ENCODE measurements at places on chromosomes 7 and 10.

DNA sequence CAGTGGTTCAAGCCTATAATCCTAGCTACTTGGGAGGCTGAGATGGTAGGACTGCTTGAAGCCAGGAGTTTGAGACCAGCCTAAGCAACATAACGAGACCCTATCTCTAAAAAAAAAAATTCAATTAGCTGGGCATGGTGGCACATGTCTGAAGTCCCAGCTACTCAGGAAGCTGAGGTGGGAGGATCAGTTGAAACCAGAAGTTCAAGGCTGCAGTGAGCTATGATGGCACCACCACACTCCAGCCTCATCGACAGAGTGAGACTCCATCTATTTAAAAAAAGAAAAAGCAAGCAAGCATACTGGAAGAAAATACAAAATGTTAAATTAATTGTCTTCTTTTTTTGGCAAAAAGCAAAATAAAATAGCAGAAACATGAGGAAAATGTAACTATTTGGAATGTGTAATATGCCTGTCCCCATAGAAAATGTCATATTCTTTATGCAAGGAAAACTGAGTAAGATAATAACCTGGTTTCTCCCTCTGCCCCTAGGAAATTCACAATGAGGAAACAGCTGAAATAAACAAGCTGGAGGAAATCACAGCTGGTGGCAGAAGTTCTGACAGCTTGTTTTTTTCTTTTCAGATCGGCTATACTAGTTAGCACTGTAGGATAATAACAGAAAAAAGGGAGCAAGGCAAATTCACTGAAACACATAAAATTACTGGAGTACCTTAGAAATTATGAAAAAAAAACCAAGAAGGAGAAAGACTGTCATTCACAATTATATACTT, 48.5 kb downstream of the HERPUD2 start:
- DNase-seq, result no peak

- no peak for DNase-seq
Observed at GRCh38 chr10:44647877-44648542, 263.1 kb upstream of the CXCL12 start.

DNA sequence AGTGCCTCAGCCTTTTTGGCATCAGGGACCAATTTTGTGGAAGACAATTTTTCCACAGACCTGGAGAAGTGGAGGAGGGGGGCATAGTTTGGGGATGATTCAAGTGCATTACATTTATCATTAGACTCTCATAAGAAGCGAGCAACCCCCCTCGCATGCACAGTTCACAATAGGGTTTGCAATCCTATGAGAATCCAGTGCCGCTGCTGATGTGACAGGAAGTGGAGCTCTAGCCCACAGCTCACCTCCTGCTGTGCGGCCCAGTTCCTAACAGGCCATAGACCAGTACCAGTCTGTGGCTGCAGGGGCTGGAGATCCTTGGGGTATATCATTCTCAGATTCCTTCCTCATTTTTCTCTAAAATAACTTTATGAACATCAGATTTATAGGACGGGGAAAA, 50.8 kb downstream of the ATAD1 start:
- DNase-seq, result no peak

- DNase-seq, result peak; percentile 11
Observed at GRCh38 chr10:49150426-49150825, 16.6 kb upstream of the FAM170B start.

GRCh38 chr7:119007236-119007635, 782.7 kb downstream of the ANKRD7 start:
- DNase-seq, result no peak

GRCh38 chr10:86533328-86533727, 11.7 kb upstream of the WAPL start:
- no peak for DNase-seq

DNA sequence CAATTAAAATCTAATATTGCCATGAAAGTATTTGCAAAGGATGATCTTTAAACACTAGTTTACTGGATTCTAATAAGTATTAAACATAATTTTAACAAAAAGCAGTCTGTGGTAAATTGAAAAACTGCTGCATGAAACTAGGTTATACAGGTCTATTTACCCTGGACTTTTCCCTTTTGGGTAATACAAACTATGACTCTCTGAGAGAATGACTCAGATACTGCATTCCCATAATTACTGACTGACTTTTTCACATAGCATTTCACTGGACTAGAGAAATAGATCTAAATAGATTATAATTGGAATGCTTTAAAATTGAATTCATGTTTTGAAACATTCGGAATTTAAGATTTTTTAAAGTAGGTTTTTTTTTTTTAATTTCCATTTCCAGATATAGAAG, 395.7 kb downstream of the THSD7A start:
- DNase-seq, result no peak

- DNase-seq, result no peak
Observed at GRCh38 chr7:110119883-110120581, 970.9 kb upstream of the LRRN3 start.

DNA sequence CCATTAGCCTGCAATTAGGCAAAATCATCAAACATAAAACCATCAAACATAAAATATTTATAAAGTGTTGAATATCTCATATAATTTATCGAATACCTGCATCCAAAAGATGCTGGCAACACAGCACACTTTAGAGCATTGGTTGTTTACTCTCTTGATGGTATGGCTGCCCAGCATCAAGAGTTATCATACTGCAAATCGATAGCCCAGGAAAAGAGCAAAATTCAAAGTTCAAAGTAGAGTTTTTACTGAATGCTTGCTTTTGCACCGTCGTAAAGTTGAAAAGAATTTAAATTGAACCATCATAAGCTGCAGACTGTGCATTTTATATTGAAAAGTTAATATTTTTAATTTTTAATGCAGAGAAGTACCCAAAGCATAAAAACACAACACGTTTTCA, 4.2 kb upstream of the GSTO2 start:
- no peak for DNase-seq

DNA sequence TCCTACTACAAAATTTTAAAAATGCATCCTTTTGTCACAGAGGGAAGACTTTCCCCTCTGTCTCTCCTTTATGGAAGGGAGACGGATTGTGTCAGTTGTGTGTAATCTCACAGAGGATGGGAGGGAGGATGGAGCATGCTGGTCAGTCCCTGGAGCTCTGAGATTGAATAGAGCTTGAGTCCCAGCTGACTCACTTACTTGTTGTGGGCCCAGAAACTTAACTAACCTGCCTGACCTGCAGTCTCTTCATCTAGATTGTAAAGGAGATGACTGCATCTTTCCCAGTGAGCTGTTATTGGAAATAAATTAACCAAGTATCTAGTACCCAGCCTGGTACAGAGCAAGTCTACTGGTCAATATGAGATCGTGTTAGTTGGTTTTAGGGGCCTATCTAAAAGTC, 77.9 kb upstream of the ADO start:
- no peak for DNase-seq

- no peak for DNase-seq
Observed at GRCh38 chr10:72695496-72695895, 3.6 kb downstream of the MCU start.

GRCh38 chr10:44636625-44637024, 251.7 kb upstream of the CXCL12 start:
- peak; percentile 85 for DNase-seq

DNA sequence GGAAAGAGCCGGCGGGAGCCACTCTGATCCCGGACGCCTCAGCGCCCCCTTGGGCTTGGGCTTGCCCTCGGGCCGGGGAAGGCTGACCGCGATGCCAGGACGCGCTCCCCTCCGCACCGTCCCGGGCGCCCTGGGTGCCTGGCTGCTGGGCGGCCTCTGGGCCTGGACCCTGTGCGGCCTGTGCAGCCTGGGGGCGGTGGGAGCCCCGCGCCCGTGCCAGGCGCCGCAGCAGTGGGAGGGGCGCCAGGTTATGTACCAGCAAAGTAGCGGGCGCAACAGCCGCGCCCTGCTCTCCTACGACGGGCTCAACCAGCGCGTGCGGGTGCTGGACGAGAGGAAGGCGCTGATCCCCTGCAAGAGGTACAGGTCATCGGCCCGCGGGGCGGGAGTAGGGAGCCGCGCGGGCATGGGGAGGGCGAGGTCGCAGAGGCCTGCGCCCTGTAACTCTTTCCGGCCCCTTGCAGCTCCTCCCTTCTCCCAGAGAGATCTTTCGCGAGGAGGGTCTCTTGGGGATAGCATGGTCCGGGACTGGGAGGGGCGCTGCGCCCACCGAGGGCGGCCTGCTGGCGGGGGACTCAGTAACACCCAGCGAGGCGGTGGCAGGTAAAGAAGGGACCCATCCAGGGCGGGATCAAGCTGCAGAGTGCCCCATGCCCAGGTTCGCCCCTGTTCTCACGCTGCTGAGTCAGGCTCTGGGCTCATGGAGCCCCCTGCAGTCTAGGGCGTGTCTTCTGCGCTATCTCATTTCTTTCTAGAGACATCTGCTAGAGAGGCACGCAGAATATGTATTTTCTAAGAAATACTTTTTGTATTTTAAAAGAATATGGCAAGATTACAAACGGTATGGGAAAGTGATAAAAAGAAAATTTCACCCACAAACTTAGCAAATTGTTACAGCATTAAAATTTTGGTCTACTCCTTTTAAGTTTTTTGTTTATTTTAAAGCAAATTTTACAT, 687 bp downstream of the EPDR1 start:
- peak; percentile 26 for DNase-seq

- DNase-seq, result no peak
Observed at GRCh38 chr7:137316648-137317353, 26.7 kb downstream of the PTN start.

DNA sequence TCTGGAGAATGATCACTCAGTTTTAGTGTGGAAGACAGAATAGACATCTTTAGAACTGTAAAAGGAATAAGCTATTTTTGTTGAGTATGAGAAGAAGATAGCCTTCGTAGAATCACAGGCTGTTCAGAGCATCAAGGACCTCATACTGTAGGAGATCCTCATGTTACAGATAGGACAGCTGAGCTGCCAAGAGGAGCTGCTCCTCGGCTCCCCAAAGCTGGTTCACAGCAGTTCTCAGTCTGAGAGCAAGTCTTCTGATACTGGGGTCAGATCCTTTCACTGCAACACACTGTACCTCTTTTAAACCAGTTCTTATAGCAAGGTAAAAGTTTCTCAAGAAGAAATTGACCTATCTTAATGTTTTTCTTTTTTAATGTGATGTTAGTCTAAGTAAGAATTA, 17.1 kb downstream of the CCNY start:
- no peak for DNase-seq

DNA sequence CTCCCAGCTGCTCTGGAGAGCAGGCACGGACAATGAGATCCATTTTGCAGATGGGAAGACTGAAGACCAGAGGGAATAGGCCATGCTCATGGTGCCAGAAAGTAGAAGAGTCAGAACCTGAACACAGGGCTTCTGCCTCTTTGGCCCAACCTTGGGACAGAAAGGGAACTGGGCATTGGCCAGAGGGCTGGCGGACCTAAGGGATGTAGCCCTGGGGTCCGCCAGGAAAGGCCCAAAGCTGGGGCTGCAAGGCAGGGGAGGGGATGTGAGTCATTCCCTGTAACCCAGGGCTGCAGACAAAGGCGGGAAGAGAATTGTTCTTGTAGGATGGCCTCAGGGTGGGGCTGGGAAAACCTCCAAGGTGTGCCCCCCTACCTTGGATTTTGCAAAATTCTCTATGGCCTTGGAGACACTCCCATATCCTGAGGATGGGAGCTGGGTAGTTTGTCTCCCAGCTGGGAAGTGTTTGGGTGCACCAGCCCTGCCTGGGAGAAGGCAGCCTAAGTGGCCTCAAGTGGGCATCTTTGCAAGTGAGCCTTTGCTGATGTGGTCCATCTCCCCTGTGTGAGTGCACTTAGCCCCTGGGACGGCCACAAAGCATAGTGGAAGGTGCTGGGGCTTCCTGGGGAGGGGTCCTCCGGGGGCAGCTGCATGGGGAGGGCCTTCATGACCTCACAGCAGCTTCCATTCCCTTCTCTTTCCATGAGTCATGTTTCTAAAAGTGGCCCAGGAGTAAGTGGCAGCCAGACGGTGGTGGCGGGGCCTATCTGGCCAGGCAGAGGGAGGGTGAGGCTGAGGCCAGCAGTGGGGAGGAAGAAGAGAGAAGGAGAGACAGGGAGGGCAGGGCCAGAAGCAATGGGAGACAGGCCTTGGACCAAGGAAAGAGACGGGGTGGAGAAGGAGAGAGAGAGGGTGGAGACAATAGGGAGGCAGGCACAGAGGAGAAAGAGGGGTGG, 9.2 kb downstream of the AQP1 start:
- DNase-seq, result no peak

GRCh38 chr10:51231754-51232153, 157.5 kb downstream of the PRKG1 start:
- DNase-seq, result no peak

DNA sequence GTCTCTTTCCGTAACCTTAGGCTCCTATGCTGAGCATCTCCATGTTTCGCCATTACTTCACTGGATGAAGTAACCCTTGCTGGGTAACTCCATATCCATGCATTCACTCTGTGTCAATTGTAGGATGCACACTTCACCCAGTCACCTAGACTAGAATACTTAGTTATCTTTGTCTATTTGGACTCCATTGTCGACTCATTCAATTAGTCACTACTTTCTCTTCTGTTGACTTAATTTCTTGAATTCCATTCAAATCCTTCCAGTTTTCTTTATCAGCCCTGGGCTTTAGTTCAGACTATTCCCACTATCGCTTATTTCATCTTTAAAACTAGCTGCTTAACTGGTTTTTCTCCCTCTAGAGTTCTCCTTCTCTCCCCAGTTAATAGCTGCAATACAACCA, 111.3 kb upstream of the TNS3 start:
- no peak for DNase-seq

DNA sequence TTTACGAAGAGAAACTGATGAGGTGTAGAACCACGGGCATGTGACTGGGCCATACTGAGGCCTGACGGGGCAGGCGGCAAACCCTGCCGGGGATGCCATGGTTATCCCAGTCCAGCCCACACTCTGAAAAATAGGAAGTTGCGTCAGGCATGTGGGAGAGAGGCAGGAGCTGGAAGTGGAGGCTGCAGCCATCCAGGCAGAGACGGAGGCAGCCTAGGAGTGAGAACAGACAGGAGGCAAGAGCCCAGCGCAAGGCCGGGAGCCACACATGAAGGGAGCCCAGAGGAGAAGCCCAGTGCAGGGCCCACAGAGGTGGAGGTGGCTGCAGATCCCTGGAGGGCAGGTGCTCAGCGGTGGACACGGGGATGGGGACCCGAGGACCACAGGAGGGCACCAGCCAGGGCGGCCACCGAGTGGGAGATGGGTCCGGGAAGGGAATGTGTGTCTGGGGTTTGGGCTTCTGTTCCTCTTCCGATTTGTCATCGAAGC, 175.2 kb upstream of the PPP2R2D start:
- DNase-seq, result no peak

GRCh38 chr10:72077275-72077990, 10.9 kb downstream of the SPOCK2 start:
- DNase-seq, result no peak

GRCh38 chr7:106777674-106778299, 87.3 kb upstream of the PIK3CG start:
- no peak for DNase-seq

- DNase-seq, result no peak
Observed at GRCh38 chr7:85736085-85736484, 549.2 kb upstream of the SEMA3D start.
